ENCODE measurements at places on chromosomes 6 and 20.

DNA sequence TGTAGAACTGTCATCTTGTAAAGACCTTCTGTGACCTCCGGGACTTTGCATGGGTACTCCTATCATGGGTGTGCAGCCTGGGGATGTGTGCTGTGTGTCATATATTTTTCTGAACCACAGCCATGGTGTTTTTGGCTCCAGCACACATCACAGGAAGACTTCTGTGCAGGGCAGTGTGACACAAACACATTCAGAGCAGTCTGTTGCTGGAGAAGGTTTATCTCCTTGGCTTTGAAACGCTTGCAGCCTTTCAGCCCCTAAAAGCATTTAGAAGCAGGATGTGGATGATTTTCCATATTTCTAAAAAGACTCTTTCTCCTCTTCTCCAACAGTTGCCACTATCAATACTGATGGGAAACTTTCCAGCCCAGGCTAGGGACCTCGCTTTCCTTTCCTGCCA is 221.6 kb upstream of the FOXA2 start:
- no peak for DNase-seq

GRCh38 chr6:62615366-62616015 is 329.5 kb upstream of the KHDRBS2 start:
- DNase-seq, result no peak

DNA sequence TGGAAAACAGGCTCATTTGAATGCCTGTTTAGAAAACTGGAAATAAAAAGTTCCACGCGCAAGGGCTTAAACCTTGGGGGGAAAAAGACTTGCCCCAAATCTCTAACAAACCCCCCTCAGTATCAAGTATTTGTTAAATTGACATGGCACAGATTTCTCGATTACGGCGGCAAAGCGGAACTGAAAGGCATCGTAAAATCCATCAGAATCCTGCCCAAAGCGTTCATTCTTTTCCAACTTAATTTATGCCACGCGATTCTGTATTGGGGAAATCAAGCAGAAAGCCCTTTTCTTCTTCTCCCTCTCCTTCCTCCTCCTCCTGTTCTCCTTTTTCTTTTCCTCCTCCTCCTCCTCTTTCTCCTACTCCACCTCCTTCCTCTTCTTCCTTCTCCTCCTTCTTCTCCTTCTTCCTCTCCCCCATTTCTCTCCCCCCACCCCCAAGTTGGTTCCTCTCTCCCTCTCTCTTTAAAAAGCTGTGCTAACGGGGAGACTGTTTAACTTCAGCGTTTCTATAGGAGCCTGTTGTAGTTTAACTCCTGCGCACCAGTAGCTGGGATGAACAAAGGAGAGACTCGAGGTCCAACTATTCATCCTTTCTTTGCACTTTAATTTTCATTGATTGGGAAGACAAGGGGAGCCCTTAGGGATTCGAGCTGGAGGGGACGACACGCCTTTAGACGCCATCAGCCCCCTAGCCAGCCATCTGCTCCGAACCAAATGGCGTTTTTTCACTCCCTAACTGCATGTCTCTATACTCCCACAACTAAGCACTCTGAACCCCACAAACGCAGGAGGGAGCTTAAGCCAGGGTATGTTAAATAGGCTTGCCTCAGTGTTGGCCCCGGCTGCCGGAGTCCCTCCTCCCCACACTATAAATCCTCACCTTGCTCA is 2.7 kb upstream of the DLL1 start:
- no peak for DNase-seq

GRCh38 chr6:73690056-73690455 is 5.9 kb upstream of the CD109 start:
- no peak for DNase-seq

- DNase-seq, result peak; percentile 83
Measured at GRCh38 chr6:159874435-159874834, 16.4 kb upstream of the MAS1 start.
